ENCODE measurements at places on chromosomes 5 and 9. TPM values are rescaled to one million over a fixed set of nuclear protein-coding genes. Genes with fewer than 3 reads are reported as not detected.

The SLC6A3 gene
- polyA plus RNA-seq: 3.0 TPM

The PCDHB12 gene
- polyA plus RNA-seq: 4.6 TPM

The TMC1 gene
- polyA plus RNA-seq: 0.74 TPM

The PAPPA gene
- polyA plus RNA-seq: 1.6 TPM

- DNase-seq: no peak
These were observed 418.0 kb downstream of the SPATA31D1 start for GRCh38 chr9:82406456-82407085.

- no peak for DNase-seq
These were observed 30.9 kb upstream of the NXNL2 start for GRCh38 chr9:88503845-88504764.

DNA sequence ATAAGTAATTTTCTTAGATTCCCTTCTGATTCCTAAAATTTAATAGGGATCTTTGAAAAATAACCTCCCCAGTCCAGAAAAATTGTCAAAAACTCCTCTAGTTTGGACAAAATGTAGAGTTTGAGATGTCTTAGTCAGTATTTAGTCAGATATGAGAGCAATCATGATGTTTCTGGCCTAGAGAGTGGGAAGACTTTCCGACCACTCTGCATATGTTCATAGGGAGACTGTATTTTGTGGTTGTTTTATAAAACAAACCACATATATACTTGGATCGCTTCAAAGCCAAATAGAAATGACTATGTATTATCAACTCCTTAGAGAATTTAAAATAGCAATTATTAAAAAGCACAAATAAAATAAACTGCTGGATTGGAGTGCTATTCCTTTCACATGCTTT lies 15.8 kb downstream of the ZFAND5 start:
- no peak for DNase-seq

GRCh38 chr5:39422728-39423285 lies 2.0 kb downstream of the DAB2 start:
- DNase-seq: no peak

DNA sequence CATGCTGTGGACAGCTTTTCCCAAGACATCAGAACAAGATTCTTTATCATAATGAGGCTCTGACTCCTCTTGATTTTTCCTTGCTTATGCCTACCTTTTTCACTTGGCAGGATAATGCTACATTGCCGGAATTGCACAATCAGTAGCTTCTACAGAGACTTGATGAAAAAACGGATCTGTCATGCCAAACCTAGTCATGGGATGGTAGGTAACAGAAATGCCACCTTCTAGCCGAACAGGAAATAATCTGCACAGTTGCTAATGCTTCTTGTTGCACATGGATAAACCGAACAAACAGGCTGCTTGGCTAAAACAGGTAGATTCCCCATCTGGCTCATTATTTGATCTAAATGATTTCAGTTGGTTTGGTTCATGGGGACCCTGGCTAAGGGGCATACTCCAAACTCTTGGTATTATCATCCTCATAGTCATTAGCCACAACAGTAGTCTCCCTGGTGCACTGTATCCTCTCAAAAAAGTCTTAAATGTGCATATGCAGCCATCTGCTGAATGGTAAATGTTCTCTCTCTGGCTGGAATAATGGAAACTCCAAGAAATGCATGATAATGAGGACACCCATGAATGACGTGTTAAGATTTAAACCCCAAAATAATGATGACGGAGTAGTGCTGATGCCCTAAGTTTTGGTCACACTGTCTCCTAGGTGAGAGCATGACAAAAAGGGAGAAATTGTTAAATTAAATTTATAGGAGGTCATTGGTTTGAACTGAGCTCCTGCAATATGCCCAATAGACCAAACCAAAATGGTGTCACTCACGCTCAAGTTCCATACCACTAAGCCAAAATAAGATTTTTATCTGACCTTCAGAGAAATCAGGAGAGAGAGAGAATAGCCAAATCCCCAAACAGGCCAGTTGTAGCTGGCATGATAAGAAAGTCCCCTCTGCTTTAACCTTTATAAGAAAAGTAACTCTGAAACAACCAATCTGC lies 47.0 kb downstream of the RAPGEF1 start:
- no peak for DNase-seq

DNA sequence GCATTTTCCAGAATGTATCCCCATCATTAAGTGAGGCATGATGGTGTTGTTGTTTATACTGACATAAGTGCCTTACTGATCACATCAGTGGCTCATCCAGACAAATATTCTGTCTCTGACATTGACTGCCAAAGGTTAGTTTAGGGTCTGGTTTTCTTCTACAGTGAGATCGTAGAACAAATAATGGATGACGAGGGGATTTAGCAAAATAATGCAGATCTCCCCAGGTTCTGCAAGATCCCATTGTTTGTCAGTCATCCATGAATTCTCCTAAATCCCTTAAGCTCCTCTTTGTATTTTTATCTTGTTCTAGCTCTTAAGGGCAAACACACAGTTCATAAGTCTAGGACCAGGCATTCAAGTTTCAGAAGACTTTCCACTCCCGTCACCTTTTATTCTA lies 93.1 kb upstream of the DHFR start:
- DNase-seq: no peak

DNA sequence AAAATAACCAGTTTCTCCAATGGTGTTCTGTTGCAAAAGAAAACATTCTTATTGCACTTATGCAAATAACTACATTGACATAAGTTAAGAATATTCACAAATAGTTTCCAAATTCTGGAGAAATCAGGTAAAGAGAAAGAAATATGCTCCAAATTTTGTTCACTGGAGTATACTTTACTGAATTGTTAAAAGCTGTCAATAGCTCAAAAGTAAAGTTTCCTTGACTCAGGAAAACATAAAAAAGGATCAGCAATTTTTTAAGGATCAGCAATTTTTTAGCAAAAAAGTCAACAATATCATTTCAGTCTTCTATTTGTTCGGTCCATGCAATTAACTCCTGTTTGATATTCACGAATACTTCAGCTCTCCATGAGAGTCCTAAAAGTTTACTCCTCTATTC lies 51.6 kb downstream of the ANXA2R start:
- no peak for DNase-seq

DNA sequence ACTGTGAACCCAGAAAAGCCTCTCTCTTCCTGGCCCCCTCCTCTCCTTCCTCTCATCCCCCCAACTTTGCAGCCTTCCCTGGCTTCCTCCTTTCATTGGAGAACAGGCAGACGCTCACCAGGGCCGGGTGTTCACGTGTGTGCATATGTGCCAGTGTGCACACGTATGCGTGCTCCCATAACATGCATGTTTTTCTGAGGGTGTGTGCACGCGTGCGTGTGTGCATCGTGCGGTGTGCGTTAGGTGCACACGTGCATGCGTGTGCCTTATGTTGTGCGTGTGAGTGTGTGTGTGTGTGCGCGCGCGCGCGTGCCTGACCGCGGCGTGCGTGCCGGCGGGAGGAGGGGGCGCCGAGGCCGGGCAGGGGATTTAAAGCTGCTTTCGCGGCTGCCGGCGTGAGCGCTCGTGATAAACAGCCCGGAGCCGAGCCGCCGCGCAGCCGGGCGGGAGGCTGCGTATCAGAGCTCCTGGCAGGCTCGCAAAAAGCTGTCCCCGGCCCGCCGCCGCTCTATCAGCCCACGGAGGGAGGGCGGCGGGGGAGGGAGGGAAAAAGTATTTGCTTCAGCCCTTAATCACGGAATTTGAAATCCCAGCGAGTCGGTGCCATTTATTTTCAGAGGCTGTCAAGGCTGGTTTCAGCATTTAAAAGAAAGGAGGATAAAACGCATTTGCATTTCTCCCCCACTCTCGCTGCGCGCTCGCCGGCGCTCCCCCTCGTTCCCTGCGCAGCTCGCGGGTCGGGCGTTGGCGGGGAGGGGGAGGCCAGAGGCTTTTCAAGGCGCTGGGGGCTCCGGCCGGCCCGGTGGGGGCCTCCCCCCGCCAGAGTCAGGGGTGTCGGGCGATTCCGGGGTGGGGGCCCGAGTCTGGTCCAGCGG lies 183.9 kb downstream of the C9orf50 start:
- peak; percentile 84 for DNase-seq

DNA sequence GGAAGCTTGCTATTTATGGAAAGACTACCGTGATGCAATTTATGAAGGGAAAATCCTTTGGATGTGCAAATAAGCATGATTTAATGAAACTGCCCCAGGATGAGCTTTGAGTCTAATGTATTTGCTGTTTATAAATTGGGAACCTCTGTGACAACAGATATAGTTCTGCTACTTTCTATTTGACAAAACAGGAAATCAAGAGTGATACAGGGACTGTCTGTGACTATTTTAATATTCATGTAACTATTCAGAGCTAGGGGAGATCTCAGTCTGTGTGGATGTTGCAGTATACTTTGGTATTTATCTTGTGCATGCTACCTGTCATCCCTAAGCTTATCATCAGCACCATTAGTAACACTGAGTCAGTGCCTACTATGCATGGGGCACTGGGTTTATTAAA lies 132.1 kb downstream of the PDZD2 start:
- DNase-seq: no peak

GRCh38 chr5:124130816-124131215 lies 615.6 kb downstream of the ZNF608 start:
- DNase-seq: no peak

Data from left lung (tissue), 14 donors.